ENCODE measurements at places on chromosomes 12 and 14.

DNA sequence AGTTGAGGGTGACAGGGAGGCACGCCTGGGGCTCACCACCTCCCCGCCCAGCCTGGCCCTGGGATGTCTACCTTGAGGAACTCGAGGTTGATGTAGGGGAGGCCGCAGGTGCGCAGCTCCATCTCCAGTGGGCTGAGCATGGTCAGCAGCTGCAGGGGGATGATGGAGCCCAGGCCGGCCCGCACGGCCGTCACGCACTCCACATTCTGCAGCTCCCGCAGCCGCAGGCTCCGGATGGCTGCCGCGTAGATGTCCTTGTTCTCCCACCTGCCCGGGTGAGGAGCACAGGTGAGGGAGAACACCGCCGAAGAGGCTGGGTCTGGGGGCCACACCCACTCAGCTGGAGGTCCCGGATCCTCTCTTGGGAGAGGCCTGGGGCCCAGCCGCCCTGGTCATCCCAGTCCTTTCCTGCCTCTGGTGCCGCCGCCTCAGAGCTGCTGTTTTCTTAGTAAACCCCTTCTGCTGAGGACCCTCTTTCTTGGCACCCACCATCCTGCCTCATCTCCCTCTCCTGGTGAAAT, 38.2 kb downstream of the TRAFD1 start:
- no peak for DNase-seq

- DNase-seq, result no peak
Observed at GRCh38 chr12:16148938-16149337, 128.5 kb downstream of the SLC15A5 start.

DNA sequence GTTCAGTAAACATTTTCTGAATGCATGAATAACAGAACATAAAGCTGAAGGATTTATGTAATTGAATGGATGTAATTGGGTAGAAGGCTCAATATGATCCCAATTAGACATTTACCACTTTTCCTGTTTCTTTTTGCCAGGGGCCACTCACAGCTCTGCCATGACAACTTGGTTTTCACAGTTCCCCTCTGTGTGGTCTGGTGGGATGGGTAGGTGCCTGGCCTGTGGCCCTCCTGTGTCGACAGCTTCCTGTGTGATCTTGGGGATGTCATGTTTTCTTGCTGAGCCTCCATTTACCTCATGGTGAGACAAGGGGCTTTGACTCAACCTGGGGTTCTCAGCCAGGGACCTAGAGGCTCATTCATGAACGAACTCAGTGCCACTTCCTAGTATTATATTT, 12.6 kb upstream of the SERPINA10 start:
- no peak for DNase-seq

DNA sequence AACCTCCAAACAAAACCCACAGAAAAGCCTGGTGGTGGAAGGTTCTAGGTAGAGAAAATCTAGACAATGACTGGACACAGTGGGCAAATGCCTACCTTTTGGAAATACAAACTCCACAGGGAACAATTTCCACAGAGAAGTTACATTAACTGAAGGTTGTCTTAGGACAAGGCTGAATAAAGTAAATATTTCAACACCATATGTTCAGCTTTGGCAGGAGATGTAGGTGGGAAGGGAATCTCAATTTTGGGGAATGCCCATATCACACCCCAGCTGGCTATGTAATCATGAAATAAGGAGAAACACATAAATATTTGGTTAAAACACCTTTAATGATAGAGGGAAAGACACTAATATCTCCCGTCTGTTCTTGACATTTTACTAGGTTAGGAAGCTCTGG, 5.4 kb downstream of the SALL2 start:
- no peak for DNase-seq

DNA sequence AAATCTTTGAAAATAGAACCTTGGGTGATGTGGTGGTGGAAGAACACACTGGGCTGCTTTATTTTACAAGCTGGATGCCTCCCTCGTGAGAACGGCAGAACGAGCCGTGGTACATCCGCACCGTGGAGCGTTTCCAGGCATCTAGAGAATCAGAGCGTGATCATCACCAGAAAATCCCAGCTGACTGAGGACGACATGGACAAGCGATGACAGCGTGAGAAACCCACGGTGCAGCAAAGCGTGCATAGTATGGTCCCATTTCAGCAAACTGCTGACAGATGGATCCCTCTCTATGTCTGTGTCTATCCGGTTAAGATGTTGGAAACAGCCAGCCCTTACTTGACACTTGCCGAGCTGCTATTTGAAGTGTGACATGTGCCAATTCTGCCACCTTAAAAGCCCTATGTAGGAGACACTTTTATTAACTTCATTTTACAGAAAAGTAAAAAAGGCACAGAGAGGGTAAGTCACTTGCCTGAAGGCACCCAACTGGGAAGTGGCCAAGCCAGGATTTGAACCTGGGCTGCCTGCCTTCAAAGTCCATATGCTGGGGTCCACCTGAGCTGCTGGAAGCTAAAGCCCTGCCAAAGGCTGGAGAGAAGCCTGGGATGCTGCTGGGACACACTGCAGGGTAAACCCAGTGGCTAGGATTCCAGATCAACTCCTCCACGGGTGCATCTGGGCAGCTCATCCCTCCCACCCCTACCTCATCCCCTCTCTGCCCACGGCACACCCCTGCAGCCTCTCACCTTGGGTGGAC, 14.9 kb downstream of the SCARB1 start:
- no peak for DNase-seq

DNA sequence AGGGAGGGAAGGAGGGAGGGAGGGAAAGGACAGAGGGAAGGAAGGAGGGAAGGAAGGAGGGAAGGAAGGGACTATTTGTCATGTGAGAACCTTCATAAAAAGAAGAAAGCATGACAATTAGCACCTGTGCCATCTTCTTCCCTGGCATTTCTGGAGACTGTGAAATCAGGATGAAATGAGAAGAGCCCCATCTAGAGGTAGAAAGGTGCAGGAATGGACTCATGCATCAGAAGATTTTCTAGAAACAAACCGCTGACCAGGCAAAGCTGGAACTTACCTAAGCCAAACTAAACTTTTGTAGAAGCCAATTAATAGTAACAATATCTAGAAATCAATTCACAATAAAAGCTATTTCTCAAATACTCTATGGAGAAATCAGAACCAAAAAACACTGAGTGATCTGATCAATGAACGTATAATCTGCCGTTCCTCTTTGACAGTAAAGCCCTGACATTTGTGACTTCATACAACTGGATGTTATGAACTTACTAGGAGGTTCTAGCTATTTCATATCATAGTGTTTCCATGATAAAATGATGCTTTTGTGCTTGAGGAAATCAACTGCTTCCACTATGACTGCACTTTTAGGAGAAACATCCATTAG, 24.4 kb upstream of the CRACR2A start:
- peak; percentile 50 for DNase-seq

GRCh38 chr14:31945074-31945613, 132.0 kb upstream of the ARHGAP5 start:
- no peak for DNase-seq

DNA sequence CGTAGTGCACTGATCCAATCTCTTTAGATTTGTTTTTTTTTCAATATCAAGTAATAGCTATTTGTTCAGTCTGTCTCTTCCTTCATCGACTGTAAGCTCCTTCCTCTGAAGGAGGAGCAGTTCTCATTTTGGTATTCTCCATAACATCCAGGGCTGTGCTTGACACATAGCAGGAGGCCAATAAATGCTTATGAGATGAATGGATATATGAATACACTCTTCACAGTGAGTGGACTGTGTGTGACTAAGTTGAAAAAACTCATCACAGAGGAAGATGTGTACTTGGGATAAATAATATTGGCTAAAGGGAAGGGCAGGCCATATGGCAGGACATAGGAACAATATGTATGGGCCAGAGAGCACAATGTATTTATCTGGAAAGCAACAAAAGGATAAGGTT, 205.3 kb upstream of the PRICKLE1 start:
- DNase-seq, result peak; percentile 61

DNA sequence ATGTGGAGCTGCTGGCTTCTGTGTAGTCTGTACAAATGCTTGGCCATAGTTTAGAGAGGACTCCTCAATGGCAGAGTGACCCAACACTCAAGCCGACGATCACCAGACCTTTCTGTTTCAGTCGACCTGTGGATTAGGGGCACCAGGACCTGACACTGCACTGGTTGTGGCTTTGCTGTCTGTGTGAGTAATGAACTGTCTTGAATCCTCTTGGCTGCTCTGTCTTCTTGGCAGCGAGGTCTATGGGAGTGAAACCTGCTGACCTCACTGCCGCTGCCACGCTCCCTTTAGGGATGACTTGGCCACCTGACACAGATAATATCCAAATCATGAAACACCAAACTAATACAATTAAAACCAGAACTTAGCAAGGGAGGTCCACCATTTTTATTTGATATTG, 83.5 kb upstream of the C14orf180 start:
- DNase-seq, result no peak

- DNase-seq, result no peak
Observed at GRCh38 chr14:103313704-103314103, 20.3 kb upstream of the EIF5 start.

DNA sequence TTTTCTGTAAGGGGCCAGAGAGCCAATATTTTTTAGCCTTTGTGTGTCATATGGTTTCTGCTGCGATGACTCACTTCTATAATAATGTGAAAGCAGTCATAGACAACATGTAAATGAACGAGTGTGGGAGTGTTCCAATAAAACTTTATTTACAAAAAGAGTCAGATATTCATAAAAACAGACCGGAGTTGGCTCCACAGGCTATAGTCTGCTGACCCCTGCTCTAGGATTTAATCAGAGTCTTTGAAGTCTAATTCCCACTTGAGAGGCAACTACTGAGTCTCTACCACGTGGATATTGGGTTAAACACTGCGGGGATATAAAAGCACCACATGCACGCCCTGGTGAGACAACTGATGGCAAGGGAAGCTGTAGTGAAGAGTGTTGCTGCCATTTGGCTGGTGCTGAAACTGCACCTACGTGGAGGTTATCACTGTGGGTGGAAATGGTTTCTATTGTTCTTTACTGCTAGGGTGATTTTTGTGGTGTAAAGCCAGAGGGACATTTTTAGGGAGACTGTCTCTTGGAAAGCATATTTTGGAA, 3.6 kb upstream of the NINJ2 start:
- DNase-seq, result peak; percentile 20

DNA sequence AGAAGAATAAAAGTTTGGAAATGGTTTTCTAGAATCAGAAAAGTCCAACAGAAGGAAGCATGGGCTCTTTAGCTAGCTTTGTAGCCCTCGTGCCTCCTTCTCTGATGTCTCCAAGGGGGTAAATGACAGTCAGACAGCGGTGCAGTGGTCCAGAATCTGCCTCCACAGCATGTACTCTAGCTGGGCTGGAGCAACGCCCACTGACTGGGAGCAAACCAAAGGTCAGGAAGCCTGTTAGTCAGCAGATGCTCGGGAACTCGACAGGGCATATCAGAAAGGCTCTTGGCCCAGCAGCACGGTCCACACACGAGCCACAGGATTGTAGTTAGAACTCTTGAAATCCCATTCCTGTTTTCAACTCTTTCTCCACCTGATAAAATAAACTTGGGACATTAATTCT, 164.3 kb downstream of the GRIN2B start:
- DNase-seq, result no peak

- no peak for DNase-seq
Observed at GRCh38 chr12:51389302-51389999, 1.8 kb downstream of the GALNT6 start.

- peak; percentile 78 for DNase-seq
Observed at GRCh38 chr14:50023671-50024490, 92.5 kb downstream of the VCPKMT start.

GRCh38 chr12:109982210-109982609, 14.0 kb downstream of the GIT2 start:
- DNase-seq, result peak; percentile 79

GRCh38 chr12:110636516-110636915, 22.6 kb downstream of the TCTN1 start:
- no peak for DNase-seq

GRCh38 chr12:27161458-27162228, 79.3 kb upstream of the C12orf71 start:
- no peak for DNase-seq

GRCh38 chr12:6276956-6277620, 33.4 kb upstream of the PLEKHG6 start:
- no peak for DNase-seq

GRCh38 chr12:71415336-71416231, 24.0 kb upstream of the LGR5 start:
- DNase-seq, result peak; percentile 66

GRCh38 chr14:105072381-105072861, 7.2 kb upstream of the GPR132 start:
- no peak for DNase-seq

DNA sequence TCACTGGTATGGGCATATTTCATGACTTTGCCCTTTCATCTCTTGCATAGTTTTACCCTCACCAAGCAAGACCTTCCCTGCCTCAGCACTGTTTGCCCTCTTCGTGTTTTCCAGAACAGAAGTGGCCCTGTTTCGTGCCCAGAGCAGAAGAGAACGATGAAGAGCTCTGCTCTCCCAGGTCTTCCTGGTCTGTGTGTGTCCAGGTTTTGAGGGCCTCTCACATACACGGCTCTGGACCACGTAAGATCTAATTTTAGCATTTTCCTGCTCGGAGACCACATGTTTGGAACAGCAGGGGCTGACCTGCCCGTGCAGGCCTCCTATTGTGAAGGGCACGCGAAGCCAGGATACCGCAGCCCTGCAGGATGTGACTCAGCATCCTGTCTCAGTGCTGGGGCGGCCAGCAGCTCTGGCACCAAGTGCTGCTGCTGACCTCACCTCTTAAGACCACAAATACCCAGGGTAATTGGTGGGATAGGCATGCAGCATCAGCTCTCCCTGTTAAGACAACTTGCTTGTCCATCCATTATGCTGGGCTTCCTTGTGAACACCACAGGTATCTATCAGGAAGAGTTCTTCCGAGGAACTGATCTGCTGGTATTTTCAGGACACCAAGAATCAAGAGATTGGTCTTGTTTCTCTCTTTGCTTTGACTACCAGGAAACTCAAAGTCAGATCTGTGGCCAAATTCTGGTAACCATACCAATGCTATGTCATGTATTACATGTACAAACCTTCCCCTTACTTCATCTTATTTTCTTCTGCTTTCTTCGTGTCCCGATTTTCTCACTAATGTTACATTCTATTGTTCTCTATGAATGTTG, 19.0 kb downstream of the SSH1 start:
- peak; percentile 100 for DNase-seq
